ENCODE measurements at places on chromosomes 6 and 20.

GRCh38 chr6:29826271-29826670 lies 1.4 kb upstream of the HLA-G start:
- DNase-seq, result no peak

DNA sequence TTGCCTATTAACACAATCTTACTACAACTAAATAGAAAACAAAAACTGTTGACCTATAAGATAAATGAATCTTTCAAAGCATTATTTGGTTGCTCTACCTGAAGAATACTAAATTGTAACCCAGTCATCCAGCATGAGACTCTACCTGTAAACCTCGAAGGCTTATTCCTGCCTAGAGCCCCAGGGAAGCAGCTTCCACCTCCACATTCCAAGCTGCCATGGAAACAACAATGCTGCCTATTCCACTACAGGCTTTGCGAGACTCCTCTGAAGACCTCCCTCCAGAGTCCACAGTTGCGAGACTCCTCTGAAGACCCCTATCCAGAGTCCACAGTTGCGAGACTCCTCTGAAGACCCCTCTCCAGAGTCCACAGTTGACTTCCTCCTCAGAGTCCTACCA lies 15.7 kb downstream of the GMDS start:
- no peak for DNase-seq

DNA sequence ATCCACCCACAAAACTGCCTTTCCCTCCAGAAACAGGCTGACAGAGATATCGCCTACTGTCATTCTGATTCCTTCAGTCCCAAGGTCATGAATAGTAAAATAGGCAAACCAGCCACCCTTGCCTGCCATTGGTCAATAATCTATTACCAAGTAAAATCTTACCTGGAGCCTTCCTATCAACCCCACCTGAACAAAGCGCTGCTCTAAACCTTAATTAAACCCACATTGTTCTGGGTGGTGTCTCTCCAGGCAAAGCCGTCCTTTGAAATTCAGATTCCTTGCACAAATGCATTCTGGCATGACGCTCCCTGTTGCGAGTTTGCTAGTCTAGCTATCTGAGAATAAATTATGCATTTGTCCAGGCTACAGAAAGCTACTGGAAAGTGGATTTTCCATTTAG lies 291.6 kb upstream of the ECI2 start:
- DNase-seq, result no peak

DNA sequence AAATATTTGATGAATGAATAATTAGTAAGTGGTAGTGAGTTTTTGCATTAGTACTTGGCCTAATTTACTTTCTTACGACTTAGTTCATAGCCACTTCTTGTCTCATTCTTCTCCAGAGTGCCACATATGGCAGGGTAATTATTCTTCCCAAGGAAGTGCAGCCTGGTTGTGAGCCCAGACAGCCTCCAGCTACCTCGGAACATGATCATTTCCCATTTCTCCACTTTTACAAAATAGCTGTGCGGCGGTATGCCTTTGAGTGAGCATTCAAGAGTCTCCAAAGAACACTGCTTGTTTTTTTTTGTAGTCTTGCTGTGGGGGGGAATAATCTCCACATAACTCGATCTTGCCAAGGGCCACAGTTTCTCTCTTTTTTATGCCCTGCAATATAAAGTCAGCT lies 765.0 kb downstream of the HDGFL1 start:
- DNase-seq, result no peak

GRCh38 chr6:41039060-41039998 lies at the start of gene UNC5CL:
Gene UNC5CL, minus strand, starts transcription at chr6:41039221. Its CDS starts 4,147 bp downstream, at chr6:41035074.
- no peak for DNase-seq

DNA sequence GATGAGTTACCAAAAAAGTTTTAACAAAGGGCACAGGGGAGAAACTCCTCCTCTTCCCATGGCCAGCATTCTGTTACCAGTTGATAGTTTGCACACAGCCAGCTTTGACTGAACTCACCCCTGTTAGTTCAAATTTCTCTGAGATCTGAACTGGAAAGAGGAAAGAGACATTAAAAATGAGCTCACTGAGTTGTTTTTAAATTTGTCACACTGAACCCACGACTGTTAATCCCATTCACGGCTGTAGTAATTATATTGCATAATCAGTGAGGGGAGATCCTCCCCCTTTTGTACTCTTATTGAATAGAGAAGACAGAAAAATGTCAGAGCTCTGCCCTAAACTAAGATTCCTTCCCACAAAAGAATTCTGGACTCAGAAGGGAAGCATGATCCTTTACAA lies 17.5 kb upstream of the DSP start:
- DNase-seq, result no peak

GRCh38 chr6:143976806-143977349 lies 31.2 kb downstream of the PLAGL1 start:
- no peak for DNase-seq

DNA sequence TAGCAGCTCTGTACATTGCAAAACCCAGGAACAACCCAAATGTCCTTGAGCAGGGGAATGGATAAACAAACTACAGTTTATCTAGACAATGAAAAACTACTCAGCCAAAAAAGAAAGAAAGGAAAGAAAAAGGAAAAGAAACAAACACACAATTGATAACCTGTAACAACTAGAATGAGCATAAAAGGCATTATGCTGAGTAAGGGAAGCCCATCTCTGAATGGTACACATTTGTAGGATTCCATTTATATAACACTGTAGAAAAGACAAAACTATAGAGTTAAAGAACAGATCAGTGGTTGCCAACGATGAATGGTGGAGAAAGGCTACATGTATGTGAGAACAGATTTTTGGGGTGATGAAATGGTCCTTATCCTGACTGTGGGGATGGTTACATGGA lies 454.0 kb downstream of the PKHD1 start:
- DNase-seq, result no peak

GRCh38 chr6:42522942-42523814 lies 40.7 kb upstream of the UBR2 start:
- DNase-seq, result no peak

DNA sequence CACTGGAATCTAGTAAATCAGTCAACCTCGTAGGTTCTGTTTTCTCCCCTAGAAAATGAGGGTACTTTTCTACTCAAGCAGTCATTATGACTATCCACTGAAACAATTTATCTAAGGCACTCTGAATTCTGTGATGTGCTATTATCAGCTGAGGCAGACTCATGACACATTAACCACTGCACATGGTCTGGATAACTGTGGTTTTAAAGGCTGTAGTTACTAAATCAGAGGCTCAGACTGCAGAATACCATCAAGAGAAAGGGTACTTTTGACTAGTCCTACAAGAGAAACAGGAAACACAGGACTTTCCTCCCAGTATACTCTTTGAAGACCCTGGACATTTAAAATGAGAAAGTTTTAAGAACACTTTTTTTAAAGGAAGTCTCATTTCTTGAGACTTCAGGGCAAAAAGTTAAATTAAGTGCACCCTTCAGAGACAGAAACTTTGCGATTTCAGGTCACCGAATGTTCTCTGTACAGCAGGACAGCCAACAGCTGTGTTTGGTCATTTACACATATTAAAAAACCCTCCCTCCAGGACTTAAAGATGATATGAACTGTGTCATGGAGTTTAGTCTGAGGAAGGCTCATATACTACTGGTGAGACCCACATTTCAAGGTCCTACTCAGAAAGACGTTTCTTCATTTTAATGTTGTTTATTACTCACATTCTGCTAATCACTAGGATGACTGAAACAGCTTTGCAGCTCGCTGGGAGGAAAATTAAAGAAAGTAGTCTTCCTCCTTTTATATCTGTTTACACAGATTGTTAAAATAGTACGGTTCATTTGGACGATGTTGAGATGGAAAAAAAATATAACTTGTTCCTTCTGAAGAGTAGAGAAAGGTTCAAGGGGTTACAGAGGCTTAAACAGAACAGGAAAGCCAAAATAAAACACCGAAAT lies 19.9 kb downstream of the ATXN1 start:
- peak; percentile 70 for DNase-seq

DNA sequence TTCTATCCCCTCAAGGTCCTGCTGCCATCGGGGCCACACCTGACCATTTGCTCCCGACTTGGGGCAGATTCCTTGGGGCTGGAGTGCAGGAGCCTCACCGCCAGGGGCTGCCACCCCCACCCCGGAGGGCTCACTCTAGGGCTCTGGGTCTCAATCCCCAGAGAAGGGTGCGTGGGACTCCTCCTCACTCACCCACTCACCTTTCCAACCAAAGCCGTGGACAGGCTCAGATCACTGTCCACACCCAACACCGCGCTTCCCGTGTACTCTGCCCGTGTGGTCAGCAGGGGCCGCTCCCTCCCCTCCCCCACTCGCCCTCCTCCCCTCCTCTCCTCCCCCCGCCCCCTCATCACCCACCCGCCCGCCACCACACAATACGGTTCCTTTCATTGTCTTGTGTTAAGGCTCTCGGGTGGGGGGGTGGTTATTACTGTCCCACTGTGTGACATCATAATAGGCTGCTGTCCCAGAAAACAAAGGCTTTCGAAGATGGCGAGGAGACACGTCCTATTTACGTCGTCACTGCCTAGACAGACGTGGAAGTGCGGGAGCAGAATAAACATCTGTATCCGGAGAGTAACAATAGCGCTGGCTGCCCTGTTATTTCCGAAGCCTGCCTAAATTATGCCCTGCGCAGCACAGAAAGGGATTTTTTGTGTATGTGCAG lies 85.8 kb downstream of the YTHDF1 start:
- no peak for DNase-seq

GRCh38 chr20:64164123-64164836 lies at the start of gene MYT1:
Gene MYT1, plus strand, starts transcription at chr20:64164452. Its CDS starts 34,410 bp downstream, at chr20:64198862.
- DNase-seq, result no peak

GRCh38 chr6:81938991-81939732 lies 186.7 kb upstream of the TENT5A start:
- DNase-seq, result no peak

- no peak for DNase-seq
These were observed 35.3 kb downstream of the BEND3 start for GRCh38 chr6:107080036-107080435.

- no peak for DNase-seq
These were observed 136.5 kb upstream of the OLIG3 start for GRCh38 chr6:137630666-137631065.

- no peak for DNase-seq
These were observed 110.3 kb upstream of the ENPP5 start for GRCh38 chr6:46281110-46281509.

DNA sequence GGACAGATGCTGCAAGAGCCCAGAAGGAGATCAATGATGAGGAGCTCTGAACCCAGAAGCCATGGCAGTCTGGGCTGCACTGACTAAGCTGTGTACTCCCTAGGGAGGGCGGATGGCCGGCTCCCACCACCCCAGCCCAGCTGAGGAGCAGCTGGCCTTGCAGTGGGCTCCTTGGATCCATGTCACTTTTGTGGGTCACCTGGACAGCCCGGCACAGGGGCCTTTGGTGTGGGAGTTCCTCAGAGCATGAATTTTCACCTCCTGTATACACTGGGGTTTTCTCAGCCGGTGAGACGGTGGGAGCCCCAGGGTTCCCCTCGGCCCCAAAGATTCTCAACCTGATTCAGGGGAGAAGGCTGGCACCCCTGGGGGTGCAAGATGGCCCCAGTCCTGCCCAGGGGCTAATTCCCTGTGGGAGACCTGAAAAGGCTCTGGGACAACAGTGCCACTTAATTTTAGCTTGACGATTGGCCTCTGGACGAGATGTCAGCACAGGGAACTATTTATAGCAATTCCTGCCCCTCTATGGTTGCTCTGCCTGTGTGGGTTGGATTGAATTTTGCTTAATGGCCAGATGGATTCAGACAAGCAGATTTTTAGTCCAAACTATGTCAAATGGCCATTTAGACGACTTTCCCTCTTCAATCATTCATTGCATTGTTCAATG lies 121.6 kb upstream of the PMEPA1 start:
- DNase-seq, result no peak

- no peak for DNase-seq
These were observed 8.0 kb upstream of the SIM1 start for GRCh38 chr6:100472674-100473073.

- no peak for DNase-seq
These were observed 1076.4 kb downstream of the HACE1 start for GRCh38 chr6:103783329-103783728.

- no peak for DNase-seq
These were observed 365.4 kb downstream of the PHF3 start for GRCh38 chr6:64000818-64001491.

DNA sequence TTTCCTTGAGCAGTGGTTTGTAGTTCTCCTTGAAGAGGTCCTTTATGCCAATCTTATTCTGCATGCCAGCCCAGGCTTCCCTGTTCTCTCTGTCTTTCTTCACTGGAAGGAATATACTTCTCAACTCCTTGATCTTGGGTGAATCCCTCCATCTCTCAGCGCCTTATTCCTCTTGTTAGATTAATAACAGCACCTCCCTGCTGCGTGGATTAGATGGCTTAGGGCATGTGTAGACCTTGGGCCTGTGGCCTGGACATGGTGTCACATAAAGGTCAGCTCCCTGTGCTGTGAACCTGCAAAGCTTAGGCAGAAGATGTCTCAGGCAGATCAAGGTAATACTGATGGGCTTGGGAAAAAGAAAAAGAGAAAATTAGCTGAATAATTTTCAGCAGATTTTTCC lies 18.3 kb downstream of the ZNF831 start:
- no peak for DNase-seq

DNA sequence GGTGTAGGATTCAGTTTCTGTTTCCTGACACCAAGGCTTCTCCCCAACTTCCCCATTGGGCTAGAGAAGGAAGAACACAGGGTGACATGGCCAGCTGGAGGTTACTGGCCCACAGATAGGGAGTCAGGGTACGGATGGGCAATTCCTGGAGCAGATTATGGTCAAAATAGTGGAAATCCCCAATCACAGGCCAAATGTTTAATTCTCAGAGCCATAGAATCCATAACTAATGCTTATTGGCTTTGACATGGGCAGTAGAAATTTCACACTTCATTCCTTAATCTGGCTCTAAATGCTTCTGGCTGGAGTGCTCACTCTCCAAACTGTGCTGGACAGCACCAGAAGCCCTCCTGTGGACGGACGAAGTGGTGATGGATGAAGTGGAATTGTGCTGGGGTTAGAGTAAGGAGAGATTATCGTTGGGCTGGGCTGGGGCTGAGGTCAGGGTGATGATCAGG lies 887 bp downstream of the SIGLEC1 start:
- DNase-seq, result no peak

DNA sequence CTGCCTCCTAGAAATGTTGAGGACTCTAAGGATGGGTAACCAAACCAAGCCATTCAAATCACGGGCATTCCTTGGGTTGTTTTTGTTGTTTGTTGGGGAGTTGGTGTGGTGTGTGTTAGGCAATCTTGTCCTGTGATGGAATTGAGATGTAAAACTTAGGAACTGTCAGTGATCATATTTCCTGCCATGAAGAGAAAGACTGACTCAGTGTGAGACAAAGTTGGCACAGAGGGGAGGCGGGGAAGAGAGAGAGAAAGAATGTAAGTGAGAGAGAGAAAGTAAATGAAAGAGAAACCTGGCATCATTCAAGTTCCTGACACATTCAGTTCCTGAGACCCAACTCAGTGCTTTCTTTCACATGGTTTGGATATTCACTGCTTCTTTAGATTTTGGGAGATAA lies 21.6 kb upstream of the FBXO30 start:
- no peak for DNase-seq

- DNase-seq, result peak; percentile 31
These were observed 8.4 kb upstream of the STK35 start for GRCh38 chr20:2093159-2093781.

DNA sequence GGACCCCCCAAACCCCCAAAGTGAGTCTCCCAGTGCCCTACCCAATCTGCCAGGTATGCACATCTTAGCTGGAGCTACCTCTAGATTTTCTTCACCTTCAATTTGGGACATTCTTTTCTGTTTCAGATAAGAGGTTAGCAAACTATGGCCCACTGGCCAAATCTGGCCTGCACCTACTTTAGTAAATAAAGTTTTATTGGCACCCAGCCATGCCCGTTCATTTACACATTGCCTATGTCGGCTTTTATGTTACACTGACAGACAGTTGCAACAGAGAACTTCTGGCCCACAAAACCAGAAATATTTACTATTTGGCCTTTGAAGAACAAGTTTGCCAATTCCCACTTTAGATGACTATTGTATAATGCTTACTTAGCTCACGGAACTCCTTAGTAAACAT lies 55.9 kb upstream of the STX16 start:
- no peak for DNase-seq
